Aorta (tissue), 5 donors: ENCODE measurements at places on chromosomes 4 and X. TPM values are rescaled to one million over a fixed set of nuclear protein-coding genes. Genes with fewer than 3 reads are reported as not detected.

The MTMR1 gene
- 24.0 TPM for total RNA-seq

The CPEB2 gene
- total RNA-seq, result 57.0 TPM

GRCh38 chr4:24809376-24809775 is 14.0 kb downstream of the SOD3 start:
- no peak for DNase-seq

The HSFX2 gene
- not detected for total RNA-seq

DNA sequence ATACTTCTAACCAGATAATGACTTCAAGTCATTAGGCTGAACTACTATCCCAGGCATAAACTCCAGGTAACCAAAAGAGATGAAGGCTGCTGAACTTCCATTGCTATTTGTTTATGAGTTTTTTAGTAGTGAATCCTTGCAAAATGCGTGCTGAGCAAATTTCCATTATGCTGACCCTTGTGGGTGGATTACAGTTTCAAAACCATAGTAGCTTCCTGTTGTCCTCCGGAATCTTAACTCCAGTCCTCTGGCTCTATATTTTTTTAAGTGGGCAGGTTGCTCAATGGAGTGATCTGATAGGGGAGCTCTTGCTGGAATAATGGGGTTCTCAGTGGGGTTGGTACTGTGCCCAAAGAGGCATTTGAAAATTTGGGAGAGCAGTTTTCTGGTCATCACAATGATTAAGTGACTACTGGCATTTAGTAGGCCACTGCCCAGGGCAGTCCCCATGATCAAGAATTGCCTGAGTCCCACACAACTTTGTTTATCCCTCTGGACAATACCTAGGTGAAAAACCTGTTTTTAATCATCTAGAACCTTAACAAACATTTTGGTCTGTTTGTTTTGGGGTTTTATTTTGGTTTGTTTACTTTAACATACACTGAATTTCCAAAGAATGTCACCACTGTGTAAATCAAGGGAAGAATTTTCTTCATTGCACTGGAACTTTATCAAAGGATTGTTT is 302.3 kb upstream of the GATB start:
- H3K36me3 ChIP-seq, result no peaks in the 10 kb centered on the region
- no peak overlapping the region for H3K4me3 ChIP-seq

- no peaks in the 10 kb centered on the region for H3K4me1 ChIP-seq
- no peaks in the 10 kb centered on the region for H3K36me3 ChIP-seq
- no peaks in the 10 kb centered on the region for H3K27me3 ChIP-seq
- H3K4me3 ChIP-seq, result no peak overlapping the region
- no peak overlapping the region for H3K27ac ChIP-seq
Observed at GRCh38 chr4:169652535-169652934, 32.2 kb downstream of the CLCN3 start.

- H3K36me3 ChIP-seq, result no peaks in the 10 kb centered on the region
- no peaks in the 10 kb centered on the region for H3K4me1 ChIP-seq
- no peak overlapping the region for H3K4me3 ChIP-seq
- H3K27ac ChIP-seq, result no peak overlapping the region
- no peak for DNase-seq
Observed at GRCh38 chrX:30612250-30612655, 34.7 kb upstream of the TASL start.

DNA sequence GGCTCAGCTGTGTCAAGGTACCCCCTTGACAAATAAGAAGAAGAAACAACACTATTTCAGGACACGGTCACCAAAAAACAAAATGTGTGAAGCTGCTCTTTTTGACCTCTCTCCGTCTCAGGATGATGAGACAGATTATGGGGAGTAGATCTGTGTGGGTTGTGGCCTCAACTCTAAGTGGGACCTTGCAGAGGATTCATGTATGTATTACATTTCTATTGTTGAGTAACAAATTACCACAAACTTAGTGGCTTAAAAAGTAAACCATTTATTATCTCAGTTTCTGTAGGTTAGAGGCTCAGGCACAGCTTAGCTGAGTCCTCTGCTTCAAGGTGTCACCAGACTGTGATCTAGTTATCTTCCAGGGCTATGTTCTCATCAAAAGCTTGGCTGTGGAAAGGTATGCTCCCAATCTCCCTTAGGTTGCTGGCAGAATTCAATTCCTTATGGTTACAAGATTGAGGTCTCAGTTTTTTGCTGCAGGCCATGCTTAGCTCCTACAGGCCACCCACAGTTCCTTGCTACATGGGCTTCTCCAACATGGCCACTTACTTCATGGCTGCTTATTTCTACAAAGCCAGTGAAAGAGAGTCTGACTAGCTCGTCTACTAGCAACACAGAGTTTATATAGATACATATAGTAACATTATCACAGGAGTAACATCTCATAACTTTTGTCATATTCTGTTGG is 28.1 kb downstream of the DGKK start:
- H3K36me3 ChIP-seq, result no peaks in the 10 kb centered on the region
- H3K4me1 ChIP-seq, result no peaks in the 10 kb centered on the region
- DNase-seq, result no peak
- no peak overlapping the region for H3K4me3 ChIP-seq
- H3K27me3 ChIP-seq, result no peaks in the 10 kb centered on the region
- no peak overlapping the region for H3K27ac ChIP-seq

GRCh38 chr4:103443324-103443723 is 245.2 kb upstream of the CENPE start:
- no peaks in the 10 kb centered on the region for H3K27me3 ChIP-seq
- no peak overlapping the region for H3K27ac ChIP-seq
- H3K36me3 ChIP-seq, result no peaks in the 10 kb centered on the region
- H3K4me1 ChIP-seq, result no peaks in the 10 kb centered on the region
- DNase-seq, result no peak
- H3K4me3 ChIP-seq, result no peak overlapping the region

GRCh38 chr4:54783402-54784110 is 125.8 kb downstream of the KIT start:
- no peaks in the 10 kb centered on the region for H3K36me3 ChIP-seq
- H3K27me3 ChIP-seq, result no peaks in the 10 kb centered on the region
- H3K27ac ChIP-seq, result peak overlapping the region; percentile 66
- no peak overlapping the region for H3K4me3 ChIP-seq

GRCh38 chr4:145540235-145540634 is 58.6 kb downstream of the SMAD1 start:
- DNase-seq, result no peak
- H3K4me1 ChIP-seq, result no peaks in the 10 kb centered on the region
- H3K27me3 ChIP-seq, result no peaks in the 10 kb centered on the region
- H3K27ac ChIP-seq, result no peak overlapping the region

DNA sequence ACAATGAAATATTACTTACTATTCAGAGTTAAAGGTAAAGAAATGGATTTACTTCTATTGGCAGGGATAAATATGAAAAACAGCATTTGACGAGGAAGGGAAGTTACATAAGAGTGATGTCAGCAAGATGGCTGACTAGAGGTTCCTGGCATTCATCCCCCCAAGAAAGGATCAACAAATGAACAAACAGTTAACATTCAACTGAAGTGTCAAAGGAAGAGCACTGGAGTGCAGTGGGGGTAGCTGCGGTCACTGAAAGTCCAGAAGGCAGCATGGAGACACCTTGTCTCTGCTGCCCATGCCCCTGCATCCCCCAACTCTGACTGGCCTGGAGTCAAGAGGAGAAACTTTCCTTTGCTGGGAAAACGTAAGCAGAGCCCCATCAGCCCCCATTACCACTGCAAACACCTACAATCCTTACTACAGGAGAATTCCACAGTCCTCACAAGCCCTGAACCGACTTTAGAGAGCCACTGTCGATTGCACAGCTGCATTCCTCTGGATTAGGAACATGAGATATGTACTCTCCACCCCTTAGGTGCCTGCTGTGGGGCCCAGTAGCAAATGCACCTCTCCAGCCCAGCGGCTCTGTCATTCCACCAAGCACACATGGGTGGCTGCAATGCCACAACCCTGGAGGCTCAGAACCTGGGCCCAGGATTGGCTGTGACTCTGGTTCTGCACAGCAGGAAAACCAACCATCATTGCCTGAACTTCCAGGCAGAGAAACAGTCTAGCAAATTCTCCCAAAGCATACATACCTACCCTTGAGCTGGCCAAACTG is 79.5 kb downstream of the CBR4 start:
- H3K36me3 ChIP-seq, result peaks cover 3% of the 10 kb centered on the region
- H3K27me3 ChIP-seq, result no peaks in the 10 kb centered on the region
- H3K27ac ChIP-seq, result no peak overlapping the region
- H3K4me1 ChIP-seq, result no peaks in the 10 kb centered on the region

- peak overlapping the region; percentile 13 for H3K4me3 ChIP-seq
- H3K36me3 ChIP-seq, result no peaks in the 10 kb centered on the region
- H3K27me3 ChIP-seq, result no peaks in the 10 kb centered on the region
Observed at GRCh38 chrX:102712981-102713625, 855 bp downstream of the GPRASP2 start.

DNA sequence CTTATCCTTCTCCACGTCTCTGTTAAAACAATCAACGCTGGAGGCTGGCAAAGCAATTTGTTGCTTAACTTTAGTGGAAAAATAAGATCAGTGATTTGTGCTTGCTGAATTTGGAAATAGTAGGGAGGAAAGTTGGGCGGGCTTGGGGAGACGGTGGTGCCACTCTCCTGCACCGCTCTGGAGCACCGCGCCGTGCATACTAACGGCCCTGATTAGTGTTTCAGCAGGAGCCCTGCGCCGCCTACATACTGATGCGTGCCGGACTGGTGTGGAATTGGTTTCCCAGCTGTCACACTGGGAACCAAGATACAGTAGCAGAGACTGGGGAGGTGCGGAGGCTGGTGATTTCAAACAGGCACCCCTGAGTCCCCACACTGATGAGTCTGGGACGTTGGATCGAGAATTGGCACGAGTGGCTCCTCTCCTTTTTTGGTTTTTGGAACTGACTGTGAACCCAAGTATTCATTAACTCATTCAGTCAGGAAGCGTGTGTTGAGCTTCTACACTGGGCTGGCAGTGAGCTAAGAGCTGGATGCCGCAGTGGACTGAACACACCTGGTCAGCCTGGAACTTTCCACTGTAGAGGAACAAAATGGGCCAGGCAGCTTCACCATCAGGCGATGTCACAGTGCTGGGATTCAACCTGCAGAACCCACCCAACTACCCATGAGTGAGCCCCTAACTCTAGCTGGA is 29.0 kb upstream of the PSAPL1 start:
- no peaks in the 10 kb centered on the region for H3K27me3 ChIP-seq
- H3K4me3 ChIP-seq, result no peak overlapping the region
- no peaks in the 10 kb centered on the region for H3K36me3 ChIP-seq
- no peak overlapping the region for H3K27ac ChIP-seq

GRCh38 chr4:134636338-134637051 is 434.9 kb upstream of the PABPC4L start:
- no peak overlapping the region for H3K27ac ChIP-seq
- no peak overlapping the region for H3K4me3 ChIP-seq
- H3K4me1 ChIP-seq, result no peaks in the 10 kb centered on the region
- H3K36me3 ChIP-seq, result no peaks in the 10 kb centered on the region
- no peaks in the 10 kb centered on the region for H3K27me3 ChIP-seq
- no peak for DNase-seq

- H3K27me3 ChIP-seq, result no peaks in the 10 kb centered on the region
- H3K27ac ChIP-seq, result no peak overlapping the region
- H3K4me3 ChIP-seq, result no peak overlapping the region
Observed at GRCh38 chrX:38824176-38824575, 22.9 kb downstream of the MID1IP1 start.

The VCX2 gene
- not detected for total RNA-seq

- no peak overlapping the region for H3K4me3 ChIP-seq
- H3K27me3 ChIP-seq, result no peaks in the 10 kb centered on the region
- no peaks in the 10 kb centered on the region for H3K4me1 ChIP-seq
- no peak for DNase-seq
- H3K36me3 ChIP-seq, result peaks cover 2% of the 10 kb centered on the region
- H3K27ac ChIP-seq, result no peak overlapping the region
Observed at GRCh38 chr4:3186609-3187008, 62.4 kb upstream of the MSANTD1 start.

The UGT2B11 gene
- not detected for total RNA-seq

DNA sequence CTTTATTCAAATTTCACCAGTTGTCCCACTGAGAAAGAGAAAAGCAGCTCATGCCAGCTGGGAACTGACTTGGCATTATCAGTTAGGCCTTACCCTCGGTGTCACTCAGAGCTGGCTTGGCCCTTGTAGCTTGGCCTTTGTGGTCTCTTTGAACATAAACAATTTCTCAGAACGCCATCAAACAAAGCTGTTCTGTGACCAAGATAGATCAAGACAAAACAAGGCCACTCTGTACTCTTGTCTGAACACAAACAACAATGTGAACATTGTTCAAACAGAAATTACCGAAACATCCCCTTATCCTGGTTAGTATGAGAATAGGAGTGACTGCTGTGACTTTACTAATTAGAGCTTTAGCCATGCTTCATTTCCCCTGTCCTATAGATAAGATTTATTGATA is 57.2 kb downstream of the DIPK2B start:
- no peak overlapping the region for H3K27ac ChIP-seq
- H3K36me3 ChIP-seq, result no peaks in the 10 kb centered on the region
- H3K4me3 ChIP-seq, result no peak overlapping the region
- DNase-seq, result no peak
- H3K27me3 ChIP-seq, result no peaks in the 10 kb centered on the region

The DMP1 gene
- 0.16 TPM for total RNA-seq

The THOC2 gene
- 90.7 TPM for total RNA-seq

The CXCL9 gene
- total RNA-seq, result 1.6 TPM

DNA sequence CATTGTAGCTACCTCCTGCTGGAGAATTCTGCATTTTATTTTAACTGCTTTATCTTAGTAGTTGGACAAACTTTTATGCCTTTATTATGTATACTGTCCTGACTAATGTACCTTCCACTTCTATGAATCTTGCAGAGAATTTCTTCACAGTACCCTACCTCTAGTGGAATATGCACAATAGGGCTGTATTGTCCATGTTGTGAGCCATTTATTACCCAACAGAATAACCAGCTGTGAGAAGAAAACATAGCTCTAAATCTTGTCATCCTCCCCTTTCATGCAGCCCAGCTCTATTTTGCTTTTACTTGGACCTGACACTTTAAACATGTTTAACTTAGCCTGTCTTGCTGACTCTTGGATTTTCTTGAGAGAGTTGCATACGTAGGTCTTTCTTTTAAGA is 56.2 kb downstream of the MCUB start:
- H3K27me3 ChIP-seq, result no peaks in the 10 kb centered on the region
- H3K4me1 ChIP-seq, result no peaks in the 10 kb centered on the region
- H3K36me3 ChIP-seq, result no peaks in the 10 kb centered on the region
- no peak for DNase-seq
- no peak overlapping the region for H3K4me3 ChIP-seq
